ENCODE measurements at places on chromosomes 5 and 9. TPM values are rescaled to one million over a fixed set of nuclear protein-coding genes. Genes with fewer than 3 reads are reported as not detected.

Gene FER
- 78.8 TPM for total RNA-seq

Gene ZNF300
- 8.1 TPM for total RNA-seq

Gene EDIL3
- total RNA-seq: 1.6 TPM

Gene DMRT3
- not detected for total RNA-seq

Gene KIF12
- not detected for total RNA-seq

Gene INSL6
- not detected for total RNA-seq

Gene TRIM7
- 1.2 TPM for total RNA-seq

Gene CDKN2AIPNL
- 15.7 TPM for total RNA-seq

Gene SLC34A3
- total RNA-seq: 0.11 TPM

Gene TAF11L5
- total RNA-seq: not detected

Gene TESK1
- total RNA-seq: 19.6 TPM

Gene PCDHGA7
- total RNA-seq: 5.5 TPM

Gene EIF4E1B
- total RNA-seq: not detected

Gene PDE6A
- 0.11 TPM for total RNA-seq

Gene EGFLAM
- total RNA-seq: 1.6 TPM

Gene PAIP2
- 42.0 TPM for total RNA-seq

Gene ANKRD18B
- 0.79 TPM for total RNA-seq

Gene ENC1
- 12.6 TPM for total RNA-seq

Gene S100Z
- total RNA-seq: not detected
